ENCODE measurements at places on chromosomes 4 and X.
A peak's percentile ranks its signal among the peaks of the same experiment; 100 is the strongest.

GRCh38 chr4:139988863-139989765, 164.9 kb downstream of the MAML3 start:
- DNase-seq: peak; percentile 94

GRCh38 chr4:138460477-138461414, 218.6 kb upstream of the SLC7A11 start:
- DNase-seq: no peak

DNA sequence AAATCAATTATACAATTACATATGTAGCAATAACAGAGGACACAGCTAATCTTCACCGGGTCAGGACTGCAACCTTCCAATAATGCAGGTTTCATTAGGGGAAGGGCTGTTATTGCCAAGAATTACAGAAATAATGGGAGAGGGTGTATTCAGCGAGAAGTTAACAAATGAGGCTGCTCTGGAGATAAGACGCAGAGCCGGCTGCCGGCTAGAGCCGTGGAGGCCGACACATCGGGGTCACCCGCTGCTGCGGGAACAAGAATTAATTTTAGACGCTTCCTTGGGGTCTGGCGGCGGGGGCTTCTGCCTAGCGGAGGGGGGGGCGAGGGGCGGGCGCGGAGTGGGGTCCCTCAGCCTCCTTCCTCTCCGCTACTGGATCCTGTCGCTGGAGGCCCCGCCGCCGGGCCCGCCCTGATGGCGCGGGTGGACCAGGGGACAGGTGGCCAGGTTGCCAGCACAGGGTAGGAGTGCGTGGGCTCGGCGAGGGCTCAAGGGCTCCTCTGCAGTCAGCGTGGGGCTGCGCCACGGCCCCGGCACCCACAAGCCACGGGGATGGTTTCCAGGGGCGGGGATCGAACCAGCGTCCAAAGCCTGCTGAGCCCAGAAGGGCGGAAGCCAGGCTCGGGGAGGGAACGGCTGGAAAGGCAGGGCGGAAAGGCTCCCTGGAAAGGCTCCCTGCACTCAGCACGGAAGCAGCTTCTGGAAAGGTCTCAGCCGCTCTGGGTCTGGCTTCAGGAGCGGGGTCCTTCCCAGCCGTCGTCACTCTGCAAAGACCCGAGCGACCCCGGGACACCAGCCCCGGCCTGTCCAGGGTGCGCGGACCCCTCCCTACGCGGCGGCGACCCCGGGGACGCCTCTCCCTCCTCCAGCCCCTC, 113.8 kb upstream of the NKX1-1 start:
- no peak for DNase-seq

DNA sequence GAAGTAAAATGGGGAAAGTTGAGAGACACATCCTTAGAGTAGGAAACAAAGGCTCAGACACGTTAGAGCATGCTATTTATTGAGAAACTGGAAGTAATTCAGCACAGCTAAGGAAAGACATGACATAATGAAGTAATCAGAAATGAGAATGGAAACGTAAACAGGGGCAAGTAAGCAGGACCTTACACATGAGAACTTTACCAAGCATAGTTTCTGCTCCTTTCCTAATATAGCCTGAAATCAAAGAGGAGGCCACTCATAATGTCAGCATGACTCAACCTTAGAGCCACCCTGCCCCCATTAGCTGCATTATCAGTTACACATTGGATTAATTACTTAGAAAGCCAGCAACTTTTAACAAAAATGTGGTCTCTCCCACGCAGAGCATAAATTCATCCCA, 558.3 kb upstream of the GRIA3 start:
- peak; percentile 2 for DNase-seq

- peak; percentile 51 for DNase-seq
Observed at GRCh38 chr4:105725623-105726022, 17.0 kb downstream of the GSTCD start.

GRCh38 chrX:64427281-64427680, 32.0 kb upstream of the MTMR8 start:
- no peak for DNase-seq

GRCh38 chrX:126393284-126393683, 159.3 kb downstream of the DCAF12L1 start:
- no peak for DNase-seq

DNA sequence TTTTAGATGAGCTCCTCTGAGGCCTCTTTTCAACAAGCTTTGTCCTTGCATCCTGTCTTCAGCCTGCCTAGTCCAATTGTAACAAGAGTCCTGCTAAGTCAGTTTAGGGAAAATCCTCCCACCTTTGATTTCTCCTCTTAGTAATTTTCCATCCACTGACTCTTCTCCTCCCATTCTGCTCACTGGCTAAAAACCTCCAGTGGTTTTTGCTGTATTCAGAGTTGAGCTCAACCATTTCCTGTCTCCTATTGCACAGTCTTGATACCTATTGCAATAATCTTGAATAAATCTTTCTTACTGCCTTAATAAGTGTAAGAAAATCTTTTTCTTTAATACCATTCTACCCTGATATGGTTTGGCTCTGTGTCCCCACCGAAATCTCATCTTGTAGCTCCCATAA, 117.8 kb upstream of the ENPP6 start:
- DNase-seq: no peak
